ENCODE measurements at places on chromosomes 5 and 9. TPM values are rescaled to one million over a fixed set of nuclear protein-coding genes. Genes with fewer than 3 reads are reported as not detected.

GRCh38 chr5:159702826-159703225 is 213.5 kb upstream of the ADRA1B start:
- no peak for ATAC-seq

GRCh38 chr9:131612851-131613250 is 67.5 kb downstream of the PRRT1B start:
- ATAC-seq, result no peak

GRCh38 chr5:68848091-68848490 is 245.7 kb upstream of the SLC30A5 start:
- no peak for ATAC-seq

DNA sequence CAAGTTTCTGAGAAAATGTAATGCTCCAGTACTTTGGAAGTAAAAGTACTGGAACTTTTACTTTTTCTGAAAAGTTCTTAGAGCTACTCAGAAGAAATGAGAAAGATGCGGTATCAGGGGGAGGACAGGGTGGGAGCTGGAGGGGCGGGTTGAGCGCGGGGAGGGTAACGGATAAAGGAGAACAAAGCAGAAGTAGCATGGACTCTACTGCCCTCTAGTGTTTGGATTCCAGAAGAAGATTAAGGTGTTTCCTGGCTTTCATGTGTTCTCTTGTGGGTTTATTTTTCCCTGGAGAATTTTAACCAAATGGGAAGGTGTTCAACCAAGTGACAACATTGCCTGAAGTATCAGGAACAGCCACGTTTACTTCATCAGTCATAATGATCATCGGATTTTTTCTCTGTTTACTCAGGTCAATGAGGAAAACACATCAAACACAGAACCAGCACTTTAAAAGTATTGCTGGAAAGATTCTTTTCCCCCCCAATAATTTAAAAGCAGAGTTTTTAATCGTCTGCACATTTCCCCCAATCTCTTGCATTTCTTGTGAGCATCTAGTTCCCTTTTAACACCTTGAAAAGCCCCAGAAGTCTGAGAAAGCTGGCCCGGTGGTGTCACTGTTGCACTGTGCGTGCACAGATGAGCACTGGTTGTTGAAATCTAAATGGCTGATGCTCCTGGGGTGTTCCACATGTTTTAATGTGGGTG is 190.6 kb downstream of the MPDZ start:
- peak; percentile 60 for ATAC-seq

DNA sequence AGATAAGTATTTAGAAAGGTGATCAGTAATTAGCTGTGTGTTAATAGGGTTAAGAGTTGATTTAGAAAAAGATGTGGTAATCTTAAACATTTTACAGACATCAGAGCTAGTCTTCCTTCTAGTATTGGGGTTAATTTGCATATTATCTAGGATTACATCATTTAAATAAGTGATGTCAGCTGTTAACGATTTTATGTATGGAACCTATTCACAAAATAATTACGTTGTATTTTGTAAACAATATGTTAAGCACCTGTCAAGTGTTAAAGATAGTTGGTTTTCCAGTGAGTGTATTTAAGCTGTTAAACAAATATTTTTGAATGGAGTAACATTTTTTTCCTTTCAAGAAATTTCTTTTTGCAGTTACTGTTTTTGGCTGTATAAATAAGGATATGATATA is 2.2 kb downstream of the DCP2 start:
- no peak for ATAC-seq

DNA sequence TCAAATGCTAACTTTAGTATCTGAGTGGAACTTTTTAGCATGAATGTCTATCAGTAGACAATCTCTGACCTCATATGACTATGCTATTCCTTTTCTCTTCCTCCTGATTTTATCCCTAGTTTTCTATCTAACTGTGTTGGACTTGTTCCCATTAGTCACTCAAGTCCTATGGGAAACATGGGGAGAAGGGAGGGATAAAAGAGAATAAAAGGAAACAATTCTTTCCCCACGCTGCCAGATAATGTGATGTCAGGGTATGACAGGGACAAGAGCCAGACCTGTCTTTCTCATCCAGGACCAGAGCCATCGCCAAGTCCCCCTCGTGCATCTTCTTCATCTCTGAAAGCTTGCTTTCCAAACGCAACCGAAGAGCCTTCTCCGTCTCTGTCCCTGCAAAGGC is 43.9 kb downstream of the CDK5RAP2 start:
- ATAC-seq, result no peak

The FLT4 gene
- total RNA-seq, result 8.9 TPM
